ENCODE measurements at places on chromosomes 1 and 21.

DNA sequence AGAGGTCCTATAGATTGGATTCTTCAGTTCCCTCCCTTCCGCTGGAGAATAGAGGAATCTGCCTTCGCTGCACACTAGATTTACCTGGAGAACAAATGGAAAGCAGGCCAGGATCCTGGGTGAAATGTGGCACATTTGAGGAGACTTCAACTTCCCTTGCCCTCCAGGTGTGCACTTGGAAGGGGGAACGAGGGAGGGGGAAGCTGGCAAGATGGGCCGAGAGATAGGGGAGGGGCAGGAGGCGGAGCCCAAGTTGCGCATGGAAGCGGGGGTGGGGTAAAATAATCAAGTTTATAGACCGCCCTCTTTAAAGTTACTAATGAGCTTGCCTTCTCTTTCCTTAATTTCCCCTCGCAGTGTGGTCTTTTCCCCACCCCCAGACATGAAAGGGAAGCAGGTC is 155.7 kb upstream of the CAMK1G start:
- DNase-seq, result no peak

- peak; percentile 55 for DNase-seq
These were observed 129.9 kb downstream of the ZNF281 start for GRCh38 chr1:200279810-200280411.

DNA sequence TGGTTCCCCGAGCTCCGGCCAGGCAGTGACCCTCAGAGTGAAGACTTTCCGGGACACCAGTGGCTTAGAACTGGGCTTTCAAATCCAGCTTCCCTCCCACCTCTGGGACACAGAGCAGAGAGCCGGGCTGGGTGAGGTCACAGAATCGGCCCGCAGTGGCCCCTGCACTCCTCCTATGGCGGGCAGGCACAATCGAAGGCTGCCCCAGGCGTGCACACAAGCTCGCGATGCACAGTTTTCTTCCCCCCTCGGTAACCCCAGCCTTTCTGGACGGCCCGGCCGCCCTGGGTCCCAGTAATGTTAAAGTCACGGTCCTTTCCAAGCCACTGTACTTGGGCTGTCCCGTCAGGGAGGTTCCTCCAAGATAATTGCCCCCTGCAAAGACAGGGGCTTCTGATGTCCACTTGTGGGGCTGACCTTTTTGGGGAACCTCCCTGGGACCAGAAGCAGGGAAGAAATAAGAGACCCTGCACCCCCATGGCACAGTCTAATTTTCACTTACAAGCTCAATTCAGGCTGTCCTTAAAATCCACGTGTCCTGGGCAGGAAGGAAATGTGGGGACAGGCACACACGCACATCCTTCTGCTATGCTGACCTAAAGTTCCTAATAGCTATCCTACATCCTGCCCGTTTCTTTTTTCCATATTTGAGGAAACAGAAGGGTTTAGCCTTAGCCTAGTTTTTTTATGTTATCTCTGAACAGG is 13.7 kb downstream of the TFF3 start:
- DNase-seq, result no peak

GRCh38 chr1:42620307-42620706 is 37.9 kb upstream of the PPIH start:
- DNase-seq, result no peak

DNA sequence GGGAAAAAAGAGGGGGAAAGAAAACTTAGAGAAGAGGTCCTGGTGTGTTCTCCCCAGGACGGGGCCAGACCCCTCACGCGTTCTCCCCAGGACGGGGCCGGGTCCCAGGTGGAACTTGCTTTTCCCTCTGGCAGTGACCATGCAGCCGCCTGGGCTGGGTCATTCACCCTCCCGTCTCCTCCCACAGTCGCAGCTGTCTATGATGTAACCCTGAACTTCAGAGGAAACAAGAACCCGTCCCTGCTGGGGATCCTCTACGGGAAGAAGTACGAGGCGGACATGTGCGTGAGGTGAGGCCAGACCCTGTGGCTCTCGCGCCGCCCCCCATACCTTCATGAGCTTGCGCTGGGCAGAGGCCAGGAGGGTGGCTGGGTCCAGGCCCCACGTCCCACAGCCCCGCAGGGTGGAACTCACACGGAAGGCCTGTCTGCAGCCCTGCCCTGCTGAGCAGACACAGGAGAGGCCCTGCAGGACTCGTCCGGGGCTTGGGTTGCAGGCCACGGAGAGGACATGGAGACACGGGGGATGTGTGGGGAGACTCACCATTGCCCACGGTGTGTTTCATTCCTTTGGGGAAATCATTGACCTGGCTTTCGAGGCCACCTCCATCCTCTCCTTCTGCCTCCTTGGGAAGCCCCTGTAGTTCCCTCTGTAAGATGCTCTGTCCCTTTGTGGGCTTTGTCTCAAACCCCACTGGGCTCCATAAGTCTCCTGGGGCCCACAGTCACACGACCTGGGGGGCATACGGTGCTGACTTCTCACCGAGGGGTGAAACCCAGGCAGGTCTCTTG is 40.7 kb upstream of the TRAPPC10 start:
- no peak for DNase-seq

GRCh38 chr1:92030656-92031107 is 897 bp downstream of the EPHX4 start:
- DNase-seq, result peak; percentile 4

DNA sequence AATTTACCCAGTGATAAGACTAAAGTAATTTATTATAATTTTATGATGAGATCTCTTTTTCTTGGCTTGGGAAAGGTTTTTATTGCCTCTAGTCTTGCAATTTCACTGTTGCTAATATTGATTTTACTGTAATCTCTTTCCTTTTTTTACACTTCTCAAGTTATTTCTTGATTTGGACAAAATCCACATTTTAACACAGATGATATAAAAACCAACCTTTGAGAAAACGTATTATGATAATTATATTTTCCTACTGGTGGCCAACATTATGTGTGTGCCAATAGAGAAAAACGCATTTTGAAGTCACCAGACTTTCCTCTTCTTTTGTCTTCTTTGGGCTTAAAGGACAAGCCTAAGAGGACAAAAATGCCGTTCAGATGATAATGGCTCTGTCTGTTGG is 314.9 kb downstream of the PRDM2 start:
- no peak for DNase-seq

- no peak for DNase-seq
These were observed 130.6 kb downstream of the HHIPL2 start for GRCh38 chr1:222417264-222417663.

- no peak for DNase-seq
These were observed 842.0 kb upstream of the ADAMTS5 start for GRCh38 chr21:27808923-27809322.

DNA sequence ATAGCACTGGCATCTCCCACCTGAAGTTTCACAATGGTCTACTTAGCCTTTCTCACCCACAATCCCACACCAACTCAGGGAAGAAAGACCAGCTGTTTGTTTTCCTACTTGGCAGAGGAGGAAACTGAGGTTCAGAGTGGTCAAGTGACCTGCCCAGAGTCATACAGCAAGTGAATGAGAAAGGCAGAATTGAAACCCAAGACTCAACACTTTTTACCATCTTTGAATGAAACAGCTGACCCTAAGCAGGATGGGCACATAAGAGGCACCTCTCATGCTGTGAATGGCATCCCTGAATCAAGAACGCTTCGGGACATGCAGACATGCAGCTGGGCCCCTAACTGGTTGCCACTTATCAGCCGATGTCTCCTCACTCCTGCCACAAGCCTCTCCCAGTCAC is 193.8 kb downstream of the HIVEP3 start:
- no peak for DNase-seq

- DNase-seq, result no peak
These were observed 62.5 kb upstream of the LYST start for GRCh38 chr1:235929216-235929615.

GRCh38 chr1:80659161-80659560 is 1141.6 kb upstream of the ADGRL2 start:
- DNase-seq, result no peak

GRCh38 chr1:39409055-39409816 is 82.2 kb upstream of the BMP8A start:
- no peak for DNase-seq

GRCh38 chr1:109488201-109488600 is 4.5 kb downstream of the ATXN7L2 start:
- no peak for DNase-seq

DNA sequence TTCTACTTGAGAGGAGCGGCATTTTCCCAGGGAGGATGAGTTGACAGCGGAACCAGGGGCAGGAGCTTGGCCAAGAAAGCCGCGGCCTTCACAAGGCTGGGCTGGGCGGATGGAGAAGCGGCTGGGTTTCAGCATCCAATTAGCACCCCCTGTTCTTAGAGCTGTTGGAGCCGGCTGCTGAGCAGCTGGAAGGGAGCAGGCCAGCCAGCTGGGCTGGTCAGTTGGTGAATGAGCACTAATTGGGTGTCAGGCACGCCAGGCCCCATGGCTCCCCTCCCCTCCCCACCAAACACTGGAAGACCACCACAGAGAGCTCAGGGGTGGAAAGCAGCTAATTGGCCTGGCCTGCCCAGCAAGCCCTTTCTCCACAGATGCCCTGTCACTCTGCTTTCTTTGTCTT is 245.6 kb downstream of the RRAGC start:
- DNase-seq, result no peak

DNA sequence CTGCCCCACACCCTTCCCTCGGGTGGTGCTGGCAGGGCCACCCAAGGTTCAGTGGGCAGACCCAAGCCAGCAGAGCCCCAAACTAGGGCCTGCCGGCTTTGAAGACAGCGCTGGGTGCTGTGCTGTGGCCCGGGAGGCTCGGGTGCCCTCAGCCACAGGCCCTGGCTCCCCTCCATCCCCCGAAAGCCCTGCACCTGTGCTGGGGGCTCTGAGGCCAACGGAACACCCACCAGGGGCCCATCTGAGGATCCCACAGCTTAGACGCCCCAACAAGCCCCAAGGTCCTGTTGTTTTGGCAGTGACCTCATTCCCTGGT is 8.6 kb downstream of the ITGB2 start:
- DNase-seq, result no peak

DNA sequence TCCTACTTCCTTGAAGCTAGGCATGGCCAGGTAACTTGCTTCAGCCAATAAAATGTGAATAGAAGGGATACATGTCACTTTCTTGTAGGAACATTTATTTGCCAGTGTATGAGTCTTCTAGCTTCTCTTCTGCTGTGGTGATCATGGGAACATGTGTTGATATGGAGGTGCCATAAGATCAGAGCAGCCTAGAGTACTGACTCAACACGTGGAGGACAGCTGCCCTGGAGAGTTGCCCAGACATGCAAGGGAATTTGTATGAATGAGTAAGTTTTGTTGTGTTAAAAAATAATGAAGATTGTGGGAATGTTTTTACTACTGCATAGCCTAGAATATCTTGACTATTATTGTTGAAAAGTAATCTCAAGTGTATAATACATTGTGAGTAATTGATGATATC is 502.3 kb downstream of the NUF2 start:
- DNase-seq, result no peak

GRCh38 chr1:242524571-242525359 is at the start of gene PLD5:
Gene PLD5 (minus strand): TSS chr1:242524697.
- DNase-seq, result peak; percentile 29

DNA sequence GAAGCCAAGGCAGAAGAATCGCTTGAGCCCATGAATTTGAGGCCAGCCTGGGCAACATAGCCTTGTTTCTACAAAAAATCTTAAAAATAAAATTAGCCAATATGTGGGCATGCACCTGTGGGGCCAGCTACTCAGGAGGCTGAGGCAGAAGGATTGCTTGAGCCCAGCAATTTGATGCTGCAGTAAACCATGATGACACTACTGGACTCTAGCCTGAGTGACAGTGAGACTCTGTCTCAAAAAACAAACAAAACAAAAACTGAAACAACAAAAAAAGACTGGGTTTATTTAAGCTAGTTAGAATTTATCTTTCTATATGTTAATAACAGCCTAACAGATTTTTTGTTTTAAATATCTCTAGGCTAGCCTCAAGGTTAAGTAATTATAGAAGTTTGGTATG is 57.4 kb downstream of the SLC35A3 start:
- DNase-seq, result no peak

GRCh38 chr1:114669562-114670082 is at the start of gene DENND2C:
Gene DENND2C (minus strand): TSS chr1:114670049. CDS start chr1:114625984, 44,065 bp downstream.
- DNase-seq, result no peak

DNA sequence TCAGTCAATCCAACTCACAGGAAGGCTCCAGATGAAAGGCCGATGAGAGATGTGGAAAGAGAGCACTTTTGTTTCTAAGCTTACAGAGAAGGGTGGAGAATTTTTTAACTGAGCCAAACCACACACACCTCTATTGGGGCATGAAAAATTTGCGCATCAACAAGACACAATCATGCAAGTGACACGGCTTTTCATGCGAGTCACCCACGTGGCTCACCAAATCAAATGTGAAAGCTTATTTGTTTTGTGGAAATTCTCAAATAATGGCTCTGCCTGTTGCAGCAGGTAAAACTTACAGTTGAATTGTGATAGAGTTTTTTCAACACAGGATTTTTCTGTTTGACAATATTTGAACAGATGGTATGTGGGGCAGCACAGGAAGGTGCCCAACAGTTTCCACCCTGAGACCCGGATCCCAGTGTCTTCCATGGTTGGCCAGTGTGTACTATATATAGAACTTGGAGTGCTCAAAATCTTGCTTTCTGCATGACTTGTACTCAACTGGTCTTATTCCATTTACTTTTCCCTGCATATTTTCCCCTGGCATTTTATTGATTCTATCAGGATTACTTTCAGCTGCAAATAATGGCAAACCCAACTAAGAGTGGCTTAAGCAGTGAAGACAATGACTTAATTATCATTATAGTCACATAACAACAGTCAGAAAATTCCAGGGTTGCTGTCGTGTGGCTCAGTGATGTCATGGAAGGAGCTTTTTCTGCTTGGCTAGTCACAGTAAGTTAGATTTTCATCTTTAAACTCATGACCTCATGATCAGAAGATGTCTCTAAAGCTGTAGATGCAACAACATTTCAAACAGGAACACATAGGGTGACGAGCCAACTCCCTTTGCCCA is 90.6 kb upstream of the SIM2 start:
- DNase-seq, result no peak

DNA sequence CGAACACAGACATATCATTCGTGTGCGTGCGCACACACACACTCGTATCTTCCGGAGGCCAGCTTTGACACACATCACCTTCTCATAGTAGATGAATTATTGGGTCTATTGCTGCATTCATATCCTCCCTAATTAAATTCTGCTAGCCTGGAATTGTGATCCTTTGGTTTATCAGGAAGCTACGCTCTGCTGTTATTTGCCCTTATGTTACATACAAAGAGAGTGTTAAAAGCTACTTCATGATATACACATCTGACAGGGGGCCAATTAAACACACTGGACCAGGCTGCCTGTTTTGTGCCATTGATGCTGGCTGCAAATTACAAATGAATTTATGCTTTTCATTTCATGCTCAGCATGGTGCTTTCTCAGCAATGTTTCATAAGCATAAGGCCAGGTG is 252.0 kb downstream of the RHOU start:
- no peak for DNase-seq

GRCh38 chr1:78289603-78290002 is 201.2 kb upstream of the PTGFR start:
- no peak for DNase-seq

GRCh38 chr1:207747627-207748492 is 4.0 kb upstream of the CD46 start:
- no peak for DNase-seq

- DNase-seq, result no peak
These were observed 90.9 kb downstream of the SH3GLB1 start for GRCh38 chr1:86795316-86795715.
